HCT116 (cell line): ENCODE measurements at places on chromosomes 3 and 15. TPM values are rescaled to one million over a fixed set of nuclear protein-coding genes. Genes with fewer than 3 reads are reported as not detected.
A peak's percentile ranks its signal among the peaks of the same experiment; 100 is the strongest.

Gene SPSB4
- total RNA-seq: 0.57 TPM

Gene FRMD5
- 27.2 TPM for total RNA-seq

Gene SH2D7
- not detected for total RNA-seq

Gene TGM4
- total RNA-seq: not detected

Gene C3orf38
- total RNA-seq: 18.6 TPM

Gene CHL1
- not detected for total RNA-seq

Gene PCYT1A
- 32.1 TPM for total RNA-seq

- H3K27ac ChIP-seq: no peak overlapping the region
- no peaks in the 10 kb centered on the region for H3K27me3 ChIP-seq
- DNase-seq: no peak
- H3K4me3 ChIP-seq: no peak overlapping the region
These were observed 424.5 kb downstream of the SOX2 start for GRCh38 chr3:182136008-182136910.

GRCh38 chr3:196740481-196741248, 1.0 kb downstream of the PAK2 start:
- H3K36me3 ChIP-seq: no peaks in the 10 kb centered on the region
- H3K4me1 ChIP-seq: peaks cover 11% of the 10 kb centered on the region
- H3K4me3 ChIP-seq: peak overlapping the region; percentile 62
- H3K27ac ChIP-seq: peak overlapping the region; percentile 87
- H3K27me3 ChIP-seq: no peaks in the 10 kb centered on the region

DNA sequence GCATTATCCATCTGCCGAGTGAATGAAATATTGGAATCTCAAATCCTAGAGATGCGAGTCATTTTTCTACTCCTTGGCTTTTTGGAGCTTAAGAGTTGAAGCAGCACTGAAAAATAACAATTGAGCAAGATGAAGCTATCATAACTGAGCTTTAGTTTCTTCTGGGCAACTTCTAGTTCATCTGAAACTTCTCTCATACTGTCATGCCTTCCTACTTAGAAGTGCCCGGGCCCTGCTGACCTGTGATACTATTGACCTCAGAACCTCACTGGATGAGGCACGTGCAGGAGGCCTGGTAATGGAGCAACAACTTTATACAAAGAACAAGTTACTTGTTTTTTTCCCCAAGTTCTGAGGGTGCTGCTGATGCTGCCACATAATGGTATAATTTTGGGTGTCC, 48.5 kb upstream of the P3H2 start:
- no peaks in the 10 kb centered on the region for H3K27me3 ChIP-seq
- H3K36me3 ChIP-seq: no peaks in the 10 kb centered on the region
- no peak for DNase-seq
- H3K4me1 ChIP-seq: no peaks in the 10 kb centered on the region
- H3K4me3 ChIP-seq: no peak overlapping the region

- no peak overlapping the region for H3K4me3 ChIP-seq
- H3K36me3 ChIP-seq: no peaks in the 10 kb centered on the region
- H3K27me3 ChIP-seq: no peaks in the 10 kb centered on the region
- no peak for DNase-seq
- H3K27ac ChIP-seq: no peak overlapping the region
These were observed 88.9 kb downstream of the TLE3 start for GRCh38 chr15:70008697-70009290.

DNA sequence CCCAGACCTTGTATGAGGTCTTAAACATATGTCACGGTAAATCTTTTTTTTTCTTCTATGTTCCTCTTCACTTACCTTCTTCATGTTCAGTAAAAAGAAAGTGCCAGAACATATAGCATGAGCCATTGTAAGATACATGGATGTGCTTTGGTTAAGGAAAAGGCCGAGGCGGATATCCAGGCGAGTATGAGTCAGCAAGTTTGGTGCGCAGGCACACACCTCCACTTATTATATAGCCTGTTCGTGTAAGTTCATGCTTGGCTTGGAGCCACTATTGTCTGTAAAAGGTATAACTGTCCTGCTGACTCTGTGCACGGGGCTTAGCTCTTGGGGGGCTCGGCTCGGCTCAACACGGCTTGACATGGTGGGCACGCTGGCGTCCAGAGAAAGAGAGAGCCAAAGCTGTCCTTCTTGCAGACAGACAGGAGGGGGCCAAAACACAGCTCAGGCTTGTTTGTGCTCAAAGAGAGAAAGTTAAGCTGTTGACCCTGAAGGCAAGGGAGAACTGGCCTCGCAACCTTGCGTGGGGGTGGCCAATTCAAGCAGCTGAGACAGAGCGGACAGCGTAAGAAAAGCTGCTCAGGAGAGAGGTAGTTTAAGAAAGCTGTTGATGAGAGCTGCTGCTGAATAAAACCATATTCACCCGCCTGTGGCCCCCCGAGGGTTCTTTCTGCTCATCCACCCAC, 251.2 kb downstream of the SLC9A9 start:
- H3K27me3 ChIP-seq: no peaks in the 10 kb centered on the region
- H3K4me3 ChIP-seq: no peak overlapping the region
- no peak for DNase-seq
- H3K27ac ChIP-seq: no peak overlapping the region
- no peaks in the 10 kb centered on the region for H3K36me3 ChIP-seq

GRCh38 chr3:23953523-23953922, 8.4 kb downstream of the NR1D2 start:
- H3K27ac ChIP-seq: no peak overlapping the region
- H3K4me1 ChIP-seq: peaks cover 26% of the 10 kb centered on the region
- DNase-seq: no peak
- no peak overlapping the region for H3K4me3 ChIP-seq

GRCh38 chr3:12838179-12838965, 3.0 kb downstream of the RPL32 start:
- H3K4me3 ChIP-seq: no peak overlapping the region
- H3K27me3 ChIP-seq: no peaks in the 10 kb centered on the region
- no peak overlapping the region for H3K27ac ChIP-seq
- DNase-seq: no peak
- H3K4me1 ChIP-seq: peaks cover 18% of the 10 kb centered on the region

DNA sequence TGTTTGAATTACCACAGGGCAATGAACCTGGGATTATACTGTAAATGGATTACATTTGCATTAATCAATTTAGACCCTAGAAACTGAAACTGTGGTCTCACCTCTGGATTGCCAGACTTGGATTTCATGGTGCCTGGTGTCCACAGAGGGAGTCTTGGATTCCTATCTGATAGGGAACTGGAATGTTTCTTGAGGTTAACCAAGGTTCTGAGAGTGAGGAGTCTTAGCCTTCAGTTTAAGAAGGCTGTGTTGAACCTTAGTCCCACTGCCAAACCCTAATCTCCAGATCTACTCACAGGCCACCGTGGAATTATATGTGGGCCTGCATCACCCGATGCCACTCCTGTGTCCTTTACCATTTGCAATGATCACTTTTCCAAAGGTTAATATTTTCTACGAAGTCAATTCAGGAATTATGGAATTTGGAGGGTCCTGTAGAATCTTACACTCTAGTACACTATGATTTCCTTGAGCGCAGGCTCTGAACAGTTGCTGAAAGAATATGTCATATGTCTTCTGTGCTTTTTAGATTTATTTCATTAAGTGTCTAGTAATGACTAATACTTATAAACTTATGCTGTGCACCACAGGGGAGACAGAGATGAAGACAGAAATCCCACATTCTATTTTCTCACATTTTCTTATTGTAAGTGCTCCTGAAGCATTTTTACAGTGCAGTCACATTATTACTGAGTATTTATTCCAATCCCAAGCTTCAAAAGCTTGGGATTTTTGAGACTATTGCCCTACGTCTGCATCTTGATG, 87.9 kb downstream of the EFL1 start:
- no peak overlapping the region for H3K27ac ChIP-seq
- no peaks in the 10 kb centered on the region for H3K27me3 ChIP-seq
- H3K4me3 ChIP-seq: no peak overlapping the region
- H3K4me1 ChIP-seq: no peaks in the 10 kb centered on the region
- no peak for DNase-seq
- H3K36me3 ChIP-seq: no peaks in the 10 kb centered on the region

DNA sequence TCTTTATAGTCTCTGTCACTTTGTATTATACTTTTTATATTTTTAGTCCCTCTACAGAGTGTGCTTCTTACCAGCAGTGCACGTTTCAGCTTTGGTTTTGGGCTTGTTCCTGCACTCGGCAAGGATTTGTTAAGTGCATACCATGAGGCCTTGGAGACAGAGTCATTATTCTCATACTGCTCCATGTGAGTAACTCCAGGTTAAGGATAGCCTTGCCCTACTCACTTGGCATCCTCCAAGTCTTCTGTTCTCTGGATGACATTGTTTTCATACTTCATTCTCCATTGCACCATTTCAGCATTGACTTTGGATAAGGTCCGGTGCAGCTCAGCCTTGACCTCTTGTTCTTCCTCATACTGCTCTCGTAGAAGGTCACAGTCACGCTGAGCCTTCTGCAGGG, 96.4 kb downstream of the MYH15 start:
- no peak for DNase-seq
- H3K36me3 ChIP-seq: no peaks in the 10 kb centered on the region
- H3K4me1 ChIP-seq: no peaks in the 10 kb centered on the region
- H3K27ac ChIP-seq: no peak overlapping the region
- H3K4me3 ChIP-seq: no peak overlapping the region

- H3K27me3 ChIP-seq: no peaks in the 10 kb centered on the region
- H3K27ac ChIP-seq: no peak overlapping the region
- H3K36me3 ChIP-seq: peaks cover 6% of the 10 kb centered on the region; the same call in 1 of the 2 replicates
- no peaks in the 10 kb centered on the region for H3K4me1 ChIP-seq
- no peak overlapping the region for H3K4me3 ChIP-seq
These were observed 274.0 kb downstream of the BBX start for GRCh38 chr3:107796791-107797190.

GRCh38 chr3:46097691-46098241, 70.5 kb upstream of the XCR1 start:
- no peak overlapping the region for H3K4me3 ChIP-seq
- no peaks in the 10 kb centered on the region for H3K36me3 ChIP-seq
- no peak for DNase-seq
- no peak overlapping the region for H3K27ac ChIP-seq
- no peaks in the 10 kb centered on the region for H3K27me3 ChIP-seq

DNA sequence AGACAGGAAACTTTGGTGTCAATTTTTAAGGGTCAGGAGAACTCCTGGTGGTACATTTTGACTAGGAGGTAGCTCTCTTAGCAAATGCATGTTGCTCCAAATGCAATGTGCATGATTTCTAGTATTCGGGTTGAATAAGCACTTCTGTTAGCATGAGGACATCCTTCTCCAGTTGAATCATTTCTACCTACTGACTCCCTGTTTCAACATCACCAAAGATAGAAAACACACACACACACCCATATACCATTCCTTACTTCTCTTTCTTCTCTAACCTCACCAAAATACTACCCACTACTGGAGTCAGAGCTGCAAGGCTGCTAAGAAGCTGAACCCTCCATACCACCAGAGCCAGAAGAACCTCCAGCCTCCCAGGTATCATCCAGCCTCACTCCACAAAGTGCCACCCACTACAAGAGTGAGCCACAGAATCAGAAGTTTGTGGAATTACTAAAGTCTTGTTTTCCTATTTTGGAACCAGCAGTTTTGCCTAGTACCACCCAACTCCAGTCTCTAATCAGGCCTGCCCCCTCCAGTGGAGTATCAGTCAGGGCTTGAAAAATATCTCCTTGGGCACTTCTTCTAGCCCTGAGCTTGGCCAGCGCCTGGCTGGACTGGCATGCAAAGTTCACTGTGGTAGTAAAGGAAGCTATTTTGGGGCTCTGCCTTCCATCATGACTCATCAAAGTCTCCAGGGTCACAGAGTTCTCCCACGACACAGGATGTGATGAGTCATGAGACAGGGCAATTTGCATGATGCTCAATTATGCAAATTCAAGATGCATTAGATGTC, 110.3 kb downstream of the CYP19A1 start:
- H3K27me3 ChIP-seq: no peaks in the 10 kb centered on the region
- no peak overlapping the region for H3K4me3 ChIP-seq
- peak; percentile 54 for DNase-seq
- H3K4me1 ChIP-seq: peaks cover 40% of the 10 kb centered on the region
- peak overlapping the region; percentile 54; the same call in 1 of the 2 replicates for H3K27ac ChIP-seq
- H3K36me3 ChIP-seq: no peaks in the 10 kb centered on the region

GRCh38 chr15:100276506-100276905, 65.3 kb downstream of the ADAMTS17 start:
- H3K4me3 ChIP-seq: no peak overlapping the region
- H3K27me3 ChIP-seq: no peaks in the 10 kb centered on the region
- no peak overlapping the region for H3K27ac ChIP-seq
- no peaks in the 10 kb centered on the region for H3K36me3 ChIP-seq
- no peak for DNase-seq

DNA sequence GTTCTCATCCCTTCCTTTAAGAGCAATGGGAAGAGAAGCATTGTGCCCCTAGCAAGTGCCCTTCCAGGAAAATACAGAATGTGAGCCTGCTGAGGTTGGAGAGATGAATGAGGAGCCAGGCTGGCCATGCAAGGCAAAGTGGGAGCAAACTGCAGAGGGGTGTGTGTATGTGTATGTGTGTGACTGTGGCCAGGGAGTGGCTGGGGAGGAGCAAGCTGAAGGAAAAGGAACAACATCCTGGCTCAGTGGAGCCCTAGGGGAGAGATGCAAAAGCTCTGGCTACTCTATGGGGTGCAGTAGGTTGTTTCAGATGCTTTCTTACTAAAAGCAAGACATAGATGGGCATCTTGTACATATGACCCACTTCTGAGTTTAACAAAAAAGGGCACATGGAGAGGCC, 20.6 kb downstream of the FOXP1 start:
- no peaks in the 10 kb centered on the region for H3K36me3 ChIP-seq
- no peak overlapping the region for H3K27ac ChIP-seq
- no peaks in the 10 kb centered on the region for H3K4me1 ChIP-seq
- H3K27me3 ChIP-seq: no peaks in the 10 kb centered on the region
- no peak overlapping the region for H3K4me3 ChIP-seq

GRCh38 chr3:185825006-185825638, at the start of gene IGF2BP2:
Gene IGF2BP2 (minus strand): TSS chr3:185825042. CDS start chr3:185824960, 82 bp downstream.
- H3K4me1 ChIP-seq: peaks cover 36% of the 10 kb centered on the region
- peak within 1 kb of the TSS; percentile 97 for H3K27ac ChIP-seq
- H3K27me3 ChIP-seq: no peaks in the 10 kb centered on the region
- H3K4me3 ChIP-seq: peak within 1 kb of the TSS; percentile 78
- H3K36me3 ChIP-seq: no peaks in the 10 kb centered on the region

DNA sequence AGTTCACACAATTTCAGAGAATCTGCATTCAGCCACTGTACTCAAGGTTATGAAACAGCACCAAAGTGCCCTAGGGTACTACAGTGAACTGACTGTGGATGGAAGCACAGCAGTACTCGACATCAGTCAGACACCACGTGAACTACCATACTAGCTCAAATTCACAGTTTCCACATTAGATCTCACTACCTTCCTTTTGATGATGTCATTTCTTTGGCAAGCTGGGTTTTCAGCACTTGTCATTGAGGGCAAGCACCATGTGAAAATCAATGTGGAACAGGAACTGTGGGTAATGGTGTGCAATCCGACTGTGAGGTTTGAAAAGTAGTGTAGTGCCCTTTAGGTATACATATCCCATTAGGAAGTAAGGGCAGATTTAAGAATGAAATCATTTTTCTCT, 110.5 kb upstream of the BFSP2 start:
- no peak for DNase-seq
- H3K4me1 ChIP-seq: no peaks in the 10 kb centered on the region
- peaks cover 84% of the 10 kb centered on the region for H3K27me3 ChIP-seq
- H3K4me3 ChIP-seq: no peak overlapping the region

- H3K27ac ChIP-seq: no peak overlapping the region
- no peaks in the 10 kb centered on the region for H3K27me3 ChIP-seq
- DNase-seq: no peak
- H3K4me1 ChIP-seq: peaks cover 4% of the 10 kb centered on the region; the same call in 1 of the 2 replicates
These were observed 8.5 kb downstream of the SHOX2 start for GRCh38 chr3:158097593-158098308.

- no peak overlapping the region for H3K27ac ChIP-seq
- no peaks in the 10 kb centered on the region for H3K36me3 ChIP-seq
- H3K4me3 ChIP-seq: no peak overlapping the region
- H3K4me1 ChIP-seq: no peaks in the 10 kb centered on the region
- DNase-seq: no peak
These were observed 301.4 kb upstream of the TGFBR2 start for GRCh38 chr3:30305021-30305420.
